ENCODE measurements at places on chromosomes 2 and 18.

DNA sequence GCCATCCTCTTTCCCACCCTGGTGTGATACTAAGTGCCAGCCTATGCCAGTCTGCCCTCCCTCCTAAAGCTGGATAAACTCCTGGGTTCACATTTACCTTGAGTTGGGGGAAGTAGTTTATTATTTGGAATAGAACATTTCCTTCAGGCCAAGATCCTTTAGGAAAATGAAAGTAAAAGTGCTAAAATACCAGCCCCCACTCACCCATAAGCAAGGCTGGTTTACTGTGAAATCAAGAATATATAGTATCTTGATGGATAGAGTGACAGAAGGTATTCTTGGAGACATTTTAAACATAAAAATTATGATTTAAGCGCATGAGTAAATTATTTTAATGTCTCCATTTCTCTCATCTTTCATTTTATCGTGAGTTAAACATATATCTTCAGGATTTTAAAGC lies 27.1 kb downstream of the ZNF532 start:
- DNase-seq: no peak

DNA sequence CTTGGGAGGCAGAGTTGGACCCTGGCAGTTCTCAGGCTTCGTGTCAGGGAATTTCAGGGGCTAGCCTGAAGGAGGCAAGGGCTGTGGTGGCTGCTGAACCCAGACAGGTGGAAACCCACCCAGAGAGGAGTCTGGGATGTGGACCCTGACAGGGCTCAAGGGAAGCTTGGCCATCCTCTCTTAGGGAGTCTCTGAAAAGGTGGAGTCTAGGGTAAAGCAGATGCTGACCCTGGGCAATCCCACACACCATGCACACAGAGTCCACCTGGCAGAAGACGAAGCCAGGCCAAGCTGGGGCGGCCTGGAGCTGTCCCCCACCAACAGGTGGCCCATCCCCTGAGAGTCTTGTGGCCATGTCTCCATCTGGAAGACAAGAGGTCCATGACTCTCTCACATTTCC lies 41.2 kb upstream of the TEX51 start:
- no peak for DNase-seq

DNA sequence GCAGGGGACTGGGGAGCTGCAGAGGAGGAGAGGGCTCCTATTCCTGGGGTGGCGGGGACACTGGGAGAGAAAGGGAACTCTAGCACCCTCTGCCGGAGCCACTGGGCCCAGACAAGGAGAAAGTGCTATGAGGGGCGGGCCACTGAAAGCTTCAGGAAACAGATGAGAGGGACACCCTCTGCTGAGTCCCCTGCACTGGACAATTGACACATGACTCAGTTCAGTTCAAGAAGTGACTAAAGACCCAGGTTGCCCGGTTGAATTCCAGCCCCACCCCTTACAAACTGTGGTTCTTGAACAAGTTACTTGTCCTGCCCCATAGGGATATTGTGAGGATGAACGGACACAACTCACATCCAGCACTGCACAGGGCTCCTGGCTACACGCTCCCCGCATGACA lies 5.0 kb downstream of the RUFY4 start:
- no peak for DNase-seq

DNA sequence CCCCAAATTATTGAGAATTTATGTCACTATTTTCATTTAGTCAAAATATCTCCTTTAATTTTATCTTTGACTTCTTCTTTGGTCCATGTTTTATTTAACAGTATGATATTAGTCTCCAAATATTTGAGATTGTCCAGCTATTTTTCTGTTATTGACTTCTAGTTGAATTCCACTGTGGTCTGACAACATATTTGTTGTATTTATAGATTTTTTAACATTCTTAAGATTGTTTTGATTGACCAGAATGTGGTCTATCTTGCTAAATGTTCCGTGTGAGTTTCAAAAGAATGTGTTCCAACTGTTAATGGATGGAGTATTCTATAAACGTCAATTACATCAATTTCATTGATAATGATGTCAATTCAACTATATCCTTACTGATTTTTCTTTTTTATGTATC lies 1452.1 kb downstream of the SUCLG1 start:
- no peak for DNase-seq

GRCh38 chr2:1642066-1642861 lies 102.1 kb downstream of the PXDN start:
- DNase-seq: no peak

DNA sequence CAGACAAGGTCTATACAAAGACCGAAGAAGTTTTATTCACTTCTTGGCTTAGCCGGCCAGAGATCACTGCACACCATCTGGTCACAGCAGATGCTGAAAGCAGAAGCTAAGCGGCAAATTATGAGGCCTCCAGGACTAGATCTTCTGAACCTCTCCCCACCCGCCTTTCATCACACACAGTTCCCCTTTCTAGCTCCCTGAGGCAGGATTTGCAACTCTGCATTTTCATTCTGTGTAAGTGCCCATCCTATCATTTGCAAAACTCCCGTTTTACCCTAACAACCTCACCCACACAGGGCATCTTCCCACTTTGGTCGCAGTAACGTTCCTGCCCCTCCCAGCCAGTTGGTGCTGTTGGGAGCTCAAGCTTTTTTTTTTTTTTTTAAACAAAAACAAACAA lies 3.1 kb upstream of the MOB1A start:
- DNase-seq: no peak

DNA sequence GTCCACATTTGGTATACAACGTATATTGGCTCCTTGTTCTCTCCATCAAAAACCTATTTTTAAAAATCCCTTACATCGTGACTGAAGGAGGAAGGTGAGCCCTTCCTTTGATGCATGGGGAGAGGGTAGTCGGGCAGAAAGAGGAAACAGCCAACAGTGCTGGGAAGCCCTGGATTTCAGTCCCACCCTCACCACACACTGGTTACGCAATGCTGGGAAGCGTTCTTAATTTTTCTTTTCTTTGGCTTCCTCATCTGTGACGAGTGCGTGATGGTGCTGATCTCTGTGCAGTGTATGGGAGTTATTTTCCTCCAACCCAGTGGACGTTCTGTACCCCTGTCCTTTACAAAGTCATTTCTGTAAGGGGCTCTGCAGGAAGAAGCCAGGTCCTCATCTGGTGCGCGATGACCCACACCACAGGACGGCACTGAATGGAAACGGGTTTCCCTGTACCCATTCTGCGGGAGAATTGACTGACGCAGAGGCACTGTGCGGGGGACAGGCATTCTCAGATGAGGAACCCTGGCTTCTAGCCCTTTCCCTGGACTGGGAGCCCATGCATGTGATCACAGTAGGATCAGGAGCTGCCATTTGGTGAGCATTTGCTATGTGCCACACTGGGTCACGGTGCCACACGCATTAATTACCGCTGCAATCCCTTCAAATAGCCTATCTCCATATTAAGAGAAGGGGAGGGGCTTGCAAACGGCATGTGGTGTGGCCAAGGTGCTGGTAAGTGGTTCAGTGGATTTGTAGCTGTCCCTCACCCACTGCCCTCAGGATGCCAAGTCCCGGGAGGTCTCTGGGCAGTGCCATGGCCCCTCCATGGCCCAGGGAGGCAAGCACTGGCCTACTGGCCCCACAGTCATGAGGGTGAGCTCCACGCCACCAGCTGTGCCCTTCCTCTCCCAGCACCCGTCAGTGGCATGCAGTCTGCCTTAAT lies 4.3 kb downstream of the COLEC11 start:
- no peak for DNase-seq

DNA sequence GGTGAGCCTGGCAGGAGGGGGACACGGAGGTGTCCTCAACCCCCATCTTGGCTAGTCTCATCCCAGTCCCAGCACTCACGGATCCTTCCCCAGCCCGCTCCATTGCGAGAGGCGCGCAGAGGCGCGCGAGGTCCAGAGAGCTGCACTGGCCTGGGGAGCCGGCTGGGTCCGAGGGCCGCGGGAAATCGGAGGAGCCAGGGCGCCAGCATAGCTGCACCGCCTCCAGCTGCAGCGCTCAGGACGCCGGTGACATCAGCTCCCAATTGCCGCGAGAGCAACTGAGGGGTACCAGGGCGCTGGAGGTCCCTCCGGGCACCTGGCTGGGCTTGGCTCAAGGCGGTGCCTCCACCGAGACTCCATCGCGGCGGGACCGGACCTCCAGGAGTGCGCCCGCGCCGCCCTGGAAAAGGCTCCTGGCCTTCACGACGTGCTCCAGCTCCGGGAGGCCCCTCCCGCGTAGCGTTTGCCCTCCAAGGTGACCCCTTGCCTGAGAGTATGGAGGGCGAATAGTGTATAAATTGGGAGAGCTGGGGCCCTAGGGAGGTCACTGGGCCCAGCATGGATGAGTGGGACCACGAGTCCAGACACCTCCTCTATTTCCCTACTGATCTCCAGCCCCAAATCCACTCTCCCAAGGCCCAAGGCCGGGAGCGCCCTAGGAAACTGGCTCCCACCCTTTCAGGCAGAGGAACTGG lies 5.5 kb downstream of the RTKN start:
- DNase-seq: no peak

GRCh38 chr18:21458310-21458709 lies 142.2 kb downstream of the ESCO1 start:
- no peak for DNase-seq

- no peak for DNase-seq
These were observed 23.3 kb downstream of the SPTBN1 start for GRCh38 chr2:54479424-54479823.

DNA sequence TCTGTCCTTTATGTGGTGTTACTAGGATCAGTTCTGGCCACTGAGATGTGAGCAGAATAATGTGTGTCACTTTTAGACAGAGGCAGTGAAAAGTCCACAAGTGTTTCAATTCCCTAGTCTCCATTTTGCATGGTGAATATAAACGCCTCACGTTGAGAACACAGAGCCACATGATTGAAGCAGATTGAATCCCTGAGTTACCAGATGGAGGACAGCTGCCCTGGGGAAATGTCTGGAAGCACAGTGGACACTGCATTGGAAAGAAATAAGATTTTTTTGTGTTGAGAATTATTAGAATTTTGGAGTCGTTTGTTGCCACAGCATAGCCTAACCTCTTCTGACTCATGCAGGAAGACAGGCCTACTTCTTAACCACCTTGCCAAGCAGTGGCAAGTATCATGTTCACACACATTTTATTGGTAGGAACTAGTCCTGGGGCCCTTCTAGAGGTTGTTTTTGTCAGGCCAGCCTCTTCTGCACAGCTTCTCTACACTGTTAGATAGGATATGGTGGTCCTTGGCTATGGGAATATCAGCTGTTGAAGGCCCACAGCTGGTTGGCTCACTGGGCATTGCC lies 188.6 kb downstream of the TMEM182 start:
- DNase-seq: no peak

- no peak for DNase-seq
These were observed 85.1 kb upstream of the ATL2 start for GRCh38 chr2:38462121-38462661.

DNA sequence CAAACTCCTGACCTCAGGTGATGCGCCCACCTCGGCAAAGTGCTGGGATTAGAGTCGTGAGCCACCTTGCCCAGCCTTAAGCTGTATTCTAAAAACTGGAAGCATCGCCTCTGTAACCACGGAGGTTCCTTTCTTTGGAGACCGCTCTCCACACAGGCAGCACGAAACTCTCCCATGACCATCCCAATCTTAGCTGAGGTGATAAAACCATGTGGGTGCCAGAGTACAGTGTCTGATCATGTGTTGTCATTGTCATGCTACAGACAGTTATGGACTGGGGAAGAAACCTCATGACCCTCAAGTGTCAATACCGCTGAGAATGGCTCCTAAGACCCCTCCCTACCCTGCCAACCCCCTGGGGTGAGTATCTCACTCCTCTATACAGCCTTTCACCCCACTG lies 41.4 kb upstream of the EPG5 start:
- DNase-seq: no peak

GRCh38 chr2:120526047-120526562 lies 180.2 kb downstream of the INHBB start:
- DNase-seq: no peak

DNA sequence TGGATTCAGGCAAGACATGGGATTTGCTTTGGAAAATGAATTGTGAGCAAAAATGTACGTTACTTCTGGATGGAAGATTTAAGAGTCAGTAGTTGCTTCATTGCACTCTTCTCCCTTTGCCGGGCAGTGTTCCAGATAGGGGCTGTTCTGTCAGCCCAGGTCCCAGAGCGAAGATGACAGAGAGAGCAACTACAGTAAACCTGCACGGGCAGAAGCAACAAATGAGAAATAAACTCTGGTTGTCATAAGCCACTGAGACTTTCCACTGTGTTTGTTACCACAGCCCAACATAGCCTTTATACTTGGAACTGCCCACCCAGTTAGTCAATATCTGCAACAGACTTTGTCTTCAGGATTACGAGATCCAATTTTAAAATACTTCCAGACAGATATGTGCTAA lies 83.3 kb downstream of the CACNB4 start:
- no peak for DNase-seq

- DNase-seq: no peak
These were observed 175.6 kb downstream of the MC4R start for GRCh38 chr18:60196836-60197606.

GRCh38 chr2:199777315-199777714 lies 73.7 kb downstream of the FTCDNL1 start:
- no peak for DNase-seq

DNA sequence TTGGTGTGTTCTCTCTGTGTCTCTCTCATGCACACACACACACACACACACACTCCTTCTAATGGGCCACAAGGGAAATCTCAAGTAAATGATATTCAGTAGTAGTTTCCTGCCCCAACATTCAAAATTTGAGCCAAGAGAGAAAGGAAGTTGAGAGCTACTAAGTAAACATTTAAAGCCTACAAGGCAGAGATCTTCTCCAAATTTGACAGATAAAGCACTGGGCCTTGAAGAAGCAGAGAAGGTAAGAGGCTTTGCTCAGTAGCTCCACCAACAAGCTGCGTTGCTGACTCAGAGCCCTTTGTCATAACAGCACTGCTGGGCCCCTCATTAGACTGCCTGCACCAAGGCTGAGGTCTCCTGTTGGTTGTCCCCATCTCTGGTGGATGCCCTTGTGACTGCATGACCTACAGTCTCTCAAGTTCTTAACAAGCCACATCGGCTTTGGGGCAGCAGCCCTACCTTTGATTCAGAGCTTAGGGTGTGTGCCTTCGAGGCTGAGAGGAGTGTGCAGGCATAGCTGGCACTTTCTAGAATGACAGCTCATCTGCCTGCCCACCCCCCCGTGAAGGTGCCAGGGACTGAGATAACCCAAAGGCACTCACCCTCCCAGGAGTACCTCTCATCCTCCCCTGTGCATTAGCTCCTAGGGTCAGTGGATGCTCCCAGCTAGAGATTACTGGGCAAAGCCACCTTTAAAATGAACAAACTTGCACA lies 32.3 kb upstream of the NEB start:
- no peak for DNase-seq

DNA sequence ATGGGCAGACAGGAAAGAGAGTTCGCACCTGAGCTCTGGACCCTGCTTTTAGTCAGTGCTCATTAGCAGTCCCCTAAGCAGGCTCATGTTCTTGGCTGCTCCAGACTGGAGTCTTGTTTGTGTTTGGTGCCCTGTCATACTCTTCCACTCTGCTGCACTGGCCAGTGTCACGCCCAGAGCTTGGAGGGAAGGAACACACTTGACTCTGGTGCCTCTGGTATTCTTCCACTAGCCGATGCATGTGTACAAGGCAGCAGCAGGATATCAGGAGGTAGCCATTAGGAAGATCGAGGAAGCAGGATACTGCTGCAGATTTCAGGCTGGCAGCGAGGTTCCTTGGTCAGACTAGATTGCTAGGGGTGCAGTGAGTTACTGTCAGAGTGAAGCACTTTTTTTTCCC lies 81.4 kb upstream of the B3GNT2 start:
- DNase-seq: no peak
